Heart left ventricle (tissue), 16 donors: ENCODE measurements at places on chromosomes 3 and 15. TPM values are rescaled to one million over a fixed set of nuclear protein-coding genes. Genes with fewer than 3 reads are reported as not detected.
A peak's percentile ranks its signal among the peaks of the same experiment; 100 is the strongest.

DNA sequence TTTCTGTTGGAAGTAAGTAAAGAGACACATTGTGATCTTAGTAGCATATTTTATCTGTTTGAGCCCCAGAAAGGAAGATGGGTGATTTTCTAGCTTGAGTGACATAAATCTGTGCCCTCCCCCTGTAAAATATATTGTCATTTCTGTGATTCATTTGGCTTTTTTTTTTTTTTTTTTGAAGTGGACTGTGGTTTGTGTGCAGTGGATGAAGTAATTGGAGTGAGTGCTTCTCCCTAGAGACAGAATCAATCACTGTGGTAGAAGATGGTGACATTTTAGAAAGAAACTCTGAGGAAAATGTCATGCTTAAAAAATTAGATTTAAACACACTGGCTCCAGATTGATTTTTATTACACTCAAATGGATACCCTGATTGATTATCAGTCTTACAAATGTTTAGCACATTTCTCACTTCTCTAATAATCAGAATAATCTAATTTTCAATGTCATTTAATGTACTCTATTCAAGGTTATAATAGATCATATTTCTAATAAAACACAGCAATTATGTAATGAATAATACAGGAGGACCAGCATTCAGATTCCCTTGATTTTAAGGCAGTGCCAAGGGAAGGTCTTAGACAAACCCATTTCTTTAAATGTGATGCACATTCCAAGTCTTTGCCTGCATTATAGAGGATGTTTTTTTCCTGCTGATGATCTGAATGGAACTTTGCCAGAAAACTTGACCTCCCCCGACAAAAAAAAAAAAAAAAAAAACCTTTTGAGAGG lies 116.6 kb downstream of the TOP2B start:
- no peak for DNase-seq

DNA sequence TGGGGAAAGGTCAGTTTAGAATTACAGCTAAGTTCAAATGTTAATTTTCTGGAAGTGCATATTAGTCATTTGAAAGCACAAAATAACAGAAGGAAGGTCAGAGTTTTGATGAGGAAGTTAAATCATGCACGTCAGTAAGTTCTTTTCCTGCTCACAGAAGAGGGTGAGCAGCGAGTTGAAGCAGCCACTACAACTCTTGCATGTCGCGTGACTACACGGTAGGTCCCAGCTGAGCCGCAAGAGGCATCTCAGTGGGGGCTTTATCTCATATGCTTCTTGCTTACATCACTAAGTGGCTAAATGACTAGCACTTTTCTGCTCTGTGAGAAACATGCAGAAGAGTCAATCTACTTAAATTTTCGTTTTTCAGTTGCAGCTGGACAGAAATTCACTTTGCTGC lies 21.3 kb upstream of the SEC62 start:
- DNase-seq, result no peak

GRCh38 chr15:42444415-42445063 lies 46.4 kb downstream of the ZNF106 start:
- DNase-seq, result no peak

CCR9 gene
- total RNA-seq, result not detected

DNA sequence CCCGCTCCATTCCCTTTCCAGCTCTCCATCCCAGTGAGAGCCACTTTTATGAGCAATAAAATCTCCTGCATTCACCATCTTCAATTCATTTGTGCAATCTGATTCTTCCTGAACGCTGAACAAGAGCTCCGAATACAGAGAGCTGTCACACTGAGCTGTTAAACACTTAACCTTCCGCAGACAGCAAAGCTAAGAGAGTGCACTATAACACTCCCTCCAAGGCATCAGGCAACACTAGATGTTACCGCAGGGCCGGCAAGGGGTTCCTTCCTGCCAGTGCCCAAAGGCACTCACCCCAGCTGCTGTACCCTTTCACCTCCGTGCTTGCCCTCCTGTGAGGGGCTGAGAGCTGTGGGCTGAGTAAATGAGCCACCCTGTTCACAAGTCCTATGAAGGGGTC lies 85.6 kb downstream of the BCHE start:
- DNase-seq, result no peak

SOX2 gene
- total RNA-seq, result not detected

DNA sequence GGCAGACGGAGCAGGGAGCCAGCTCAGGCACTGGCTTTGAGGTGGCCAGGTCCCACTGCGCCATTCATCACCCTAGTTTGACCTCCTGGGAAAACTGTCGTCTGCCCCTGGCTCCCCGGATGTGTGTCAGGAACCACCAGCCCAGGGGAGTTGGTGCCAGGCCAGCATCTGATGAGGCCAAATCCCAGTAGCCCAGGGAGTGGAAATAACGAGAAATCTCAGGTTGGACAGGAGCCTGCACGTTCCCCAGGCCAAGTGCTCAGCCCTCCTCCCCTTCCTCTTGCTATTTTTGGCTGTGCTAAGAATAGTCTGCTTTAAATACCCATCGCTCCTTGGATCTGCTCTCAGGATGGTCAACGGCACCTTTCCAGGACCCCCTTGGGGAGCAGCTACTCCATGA lies 93.1 kb upstream of the RPL32 start:
- peak; percentile 92 for DNase-seq

DNA sequence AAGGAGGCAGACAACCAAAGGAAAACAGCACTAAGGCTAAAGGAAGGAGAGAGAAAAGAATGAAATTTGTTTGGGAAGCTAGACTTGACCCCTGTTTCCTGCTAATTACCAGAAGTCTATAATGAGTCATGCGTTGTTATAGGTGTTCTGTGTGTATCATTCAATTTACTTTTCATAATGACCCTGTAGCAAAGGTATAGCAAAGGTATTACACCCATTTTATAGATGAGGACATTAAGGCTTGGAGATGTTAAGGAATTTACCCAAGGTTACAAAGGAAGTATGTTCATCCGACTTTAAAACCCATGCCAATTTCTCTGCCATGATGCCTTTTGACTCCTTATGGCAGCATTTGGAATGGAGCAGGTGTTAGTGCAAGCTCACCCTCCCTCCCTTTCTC lies 54.9 kb downstream of the RAP2B start:
- DNase-seq, result no peak

- no peak for DNase-seq
Measured at GRCh38 chr3:111862974-111863373, 3.9 kb downstream of the PHLDB2 start.

DAZL gene
- not detected for total RNA-seq

GRCh38 chr3:194123726-194124125 lies 12.2 kb upstream of the HES1 start:
- DNase-seq, result no peak

DNA sequence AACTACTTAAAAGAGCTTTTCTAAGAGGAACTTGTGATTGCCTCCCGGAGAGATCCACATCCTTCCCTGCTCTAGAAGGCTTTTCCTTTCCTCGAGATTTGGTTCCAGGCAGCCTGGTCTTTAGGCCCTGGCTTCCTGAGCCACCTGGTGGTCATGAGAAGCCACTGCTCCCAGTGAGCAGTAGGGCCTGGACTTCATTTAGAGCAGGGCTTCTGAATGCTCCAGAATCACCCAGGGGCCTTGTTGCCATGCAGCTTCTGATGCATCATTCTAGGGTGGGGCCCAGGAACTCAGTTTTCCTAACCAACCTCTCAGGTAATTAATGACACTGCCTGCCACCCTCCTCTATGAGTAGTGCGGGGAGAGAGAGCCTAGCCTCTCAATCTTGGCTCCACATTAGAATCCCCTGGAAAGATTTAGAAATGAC lies 29.6 kb downstream of the PSMD6 start:
- peak; percentile 68 for DNase-seq

GRCh38 chr3:77411334-77411733 lies 371.4 kb downstream of the ROBO2 start:
- DNase-seq, result no peak
